NCI-H1092 (cell line): ENCODE measurements at places on chromosomes 13 and 19.

GRCh38 chr19:51258165-51259160, 7.6 kb downstream of the SIGLECL1 start:
- DNase-seq: no peak

DNA sequence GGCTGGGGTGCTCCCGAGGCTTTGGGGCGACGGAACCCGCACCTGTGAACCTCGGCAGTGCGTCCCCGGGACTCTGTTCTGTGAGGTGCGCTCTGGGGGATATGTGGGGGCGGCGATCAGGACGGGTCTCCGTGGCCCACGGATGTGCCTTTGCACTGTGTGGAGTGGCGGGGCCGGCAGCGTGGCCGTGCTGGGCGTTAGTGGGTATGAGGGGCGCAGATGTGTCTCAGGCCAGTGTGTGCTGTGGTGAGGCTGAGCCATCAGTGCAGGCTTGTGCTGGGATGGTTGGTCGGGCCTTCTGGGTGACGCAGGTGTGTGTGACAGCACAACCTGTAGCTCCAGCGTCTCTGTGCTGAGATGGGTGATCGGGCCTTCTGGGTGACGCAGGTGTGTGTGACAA, 16.9 kb downstream of the ZNF331 start:
- DNase-seq: no peak

DNA sequence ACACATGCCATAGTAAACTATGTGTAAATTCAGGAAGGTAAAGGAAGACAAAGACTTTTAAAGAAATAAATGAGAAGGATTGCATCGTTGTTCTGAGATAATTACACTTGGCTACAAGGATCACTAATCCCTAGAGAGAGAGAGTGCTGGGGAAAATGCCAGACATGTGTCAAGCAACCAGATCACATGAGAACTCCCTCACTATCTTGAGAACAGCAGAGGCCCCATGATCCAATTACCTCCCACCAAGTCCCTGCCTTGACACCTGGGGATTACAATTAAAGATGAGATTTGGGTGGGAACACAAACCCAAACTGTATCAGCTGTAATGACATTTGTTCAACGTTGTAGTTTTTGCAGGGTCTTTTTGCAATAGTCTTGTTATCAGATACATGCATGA, 1600.9 kb upstream of the MIR17HG start:
- no peak for DNase-seq

GRCh38 chr13:109695402-109696190, 90.8 kb downstream of the IRS2 start:
- DNase-seq: no peak

DNA sequence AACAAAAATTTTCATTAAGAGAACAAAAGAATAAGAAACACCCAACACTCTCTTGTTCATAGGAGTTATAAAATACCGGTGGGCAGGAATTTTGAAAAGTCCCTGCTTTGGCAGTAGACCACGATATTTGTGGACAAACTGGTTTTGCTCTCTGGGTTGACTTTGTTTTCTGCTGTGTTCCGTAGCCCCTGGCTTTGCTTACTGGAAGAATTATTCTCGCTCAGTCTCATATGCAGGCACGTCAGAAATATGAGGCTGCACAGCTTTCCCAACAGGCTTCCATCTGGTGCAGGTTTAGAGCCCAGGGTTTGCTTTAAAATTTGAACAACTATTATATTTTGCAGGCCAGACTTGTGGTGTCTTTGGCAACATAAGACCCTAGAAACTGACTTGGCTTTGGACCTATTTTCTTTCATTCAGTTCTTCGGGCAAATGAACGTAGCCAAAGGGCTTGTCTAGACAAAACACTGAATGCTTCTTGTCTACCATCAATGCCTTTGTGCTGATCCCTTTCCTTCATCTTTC, 2012.6 kb downstream of the PCDH9 start:
- DNase-seq: no peak

- no peak for DNase-seq
These were observed 6.6 kb upstream of the ZNF428 start for GRCh38 chr19:43625918-43626579.

- DNase-seq: no peak
These were observed 252.5 kb downstream of the OXGR1 start for GRCh38 chr13:96741779-96742178.

- DNase-seq: no peak
These were observed 99.2 kb upstream of the KLF5 start for GRCh38 chr13:72959643-72960042.

- no peak for DNase-seq
These were observed 208.0 kb downstream of the SPRY2 start for GRCh38 chr13:80132741-80133601.

- DNase-seq: no peak
These were observed 268.7 kb downstream of the NHLRC3 start for GRCh38 chr13:39306639-39307589.

DNA sequence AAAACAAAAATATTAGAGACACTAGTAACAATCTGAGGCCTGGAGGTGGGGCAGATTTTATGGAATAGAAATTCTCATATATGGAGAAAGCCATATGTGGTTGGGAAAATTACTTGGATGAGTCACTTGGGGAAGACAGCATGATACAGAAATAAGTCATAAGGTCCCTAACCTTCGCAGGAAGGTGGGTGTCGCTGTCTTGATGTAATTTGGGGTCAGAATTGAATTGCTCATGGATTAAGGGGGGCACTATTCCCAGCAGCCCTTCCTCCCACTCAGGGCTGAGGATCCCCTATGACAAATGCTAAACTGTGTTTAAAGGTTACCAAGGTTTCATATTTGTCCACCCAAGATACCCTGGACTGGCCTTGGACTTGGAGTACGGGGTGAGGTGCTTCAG, 5.0 kb downstream of the RDH8 start:
- no peak for DNase-seq

- DNase-seq: no peak
These were observed 27.1 kb downstream of the ONECUT3 start for GRCh38 chr19:1780272-1780958.

DNA sequence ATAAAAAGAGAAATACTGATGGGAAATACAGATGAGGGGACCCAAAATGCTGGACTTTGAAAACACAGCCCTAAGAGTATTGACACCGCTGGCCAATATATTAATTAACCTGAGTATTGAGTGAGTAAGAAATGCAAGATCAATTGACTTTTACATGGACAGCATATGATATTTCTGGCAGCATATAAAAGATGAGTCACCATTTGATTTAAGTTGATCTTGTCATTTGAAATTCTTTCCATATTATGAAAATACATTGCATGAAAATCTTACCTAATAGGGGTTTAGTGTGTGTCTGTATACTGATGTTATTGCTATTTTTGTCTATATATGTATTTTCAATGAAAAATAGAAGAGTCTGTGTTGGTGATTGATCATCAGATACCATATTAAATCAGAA, 619.6 kb downstream of the KCTD12 start:
- DNase-seq: no peak

GRCh38 chr19:36916991-36917390, 859 bp downstream of the ZNF568 start:
- no peak for DNase-seq

DNA sequence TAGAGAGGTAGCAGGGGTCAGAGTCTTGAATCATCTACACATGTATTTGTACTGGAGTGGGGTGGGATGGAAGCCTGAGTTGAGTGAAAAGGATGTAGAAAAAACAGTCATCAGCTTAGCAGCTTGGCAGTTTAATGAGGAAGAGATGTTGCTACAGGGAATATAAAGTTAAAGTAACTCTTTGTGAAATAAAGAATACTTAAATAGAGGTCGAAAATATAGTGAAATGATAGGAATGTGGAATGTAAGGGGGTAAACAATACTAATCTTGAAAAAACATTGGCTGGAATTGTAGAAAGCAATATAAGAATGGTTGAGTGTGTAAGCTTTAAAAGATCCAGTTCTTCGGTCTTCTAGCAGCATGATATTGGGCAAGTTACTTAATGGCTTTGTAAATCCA, 22.7 kb downstream of the NUP58 start:
- no peak for DNase-seq

- no peak for DNase-seq
These were observed 72.3 kb upstream of the C1QTNF9B start for GRCh38 chr13:23969647-23970046.

GRCh38 chr13:93227280-93227877, 772 bp downstream of the GPC6 start:
- peak; percentile 82 for DNase-seq

DNA sequence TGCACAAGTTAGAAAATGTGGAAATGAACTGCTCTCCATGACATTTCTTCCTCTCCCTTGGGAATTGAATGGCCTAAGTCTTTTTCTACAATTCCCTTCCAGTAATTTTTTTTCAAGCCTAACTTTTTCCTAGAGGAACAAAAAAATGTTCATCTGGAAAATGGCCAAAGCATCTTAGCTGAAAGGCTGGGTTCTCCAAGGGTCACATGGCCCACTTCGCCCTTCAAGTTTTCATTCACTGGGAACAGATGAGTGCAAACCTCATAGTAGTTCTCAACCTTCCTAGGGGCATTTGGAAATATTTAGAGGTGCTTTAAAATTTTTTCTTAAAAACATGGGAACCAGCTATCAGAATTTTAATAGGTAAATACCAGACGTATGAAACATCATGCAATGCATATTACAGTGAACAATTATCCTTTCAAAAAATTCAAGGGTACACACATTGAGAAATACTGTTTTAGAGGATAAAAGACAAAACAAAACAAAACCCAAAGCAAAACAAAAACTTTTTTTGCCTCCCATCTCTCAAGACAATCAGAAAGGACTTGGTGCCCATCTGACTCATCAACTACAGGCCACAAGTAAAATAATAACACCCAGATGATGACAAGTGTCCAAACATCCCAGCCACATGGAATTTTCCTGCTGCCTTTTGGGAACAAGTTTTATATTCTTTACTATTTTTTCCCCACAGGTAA, 208.8 kb downstream of the SLITRK6 start:
- no peak for DNase-seq

GRCh38 chr13:35866801-35867200, 264.4 kb downstream of the DCLK1 start:
- DNase-seq: no peak

DNA sequence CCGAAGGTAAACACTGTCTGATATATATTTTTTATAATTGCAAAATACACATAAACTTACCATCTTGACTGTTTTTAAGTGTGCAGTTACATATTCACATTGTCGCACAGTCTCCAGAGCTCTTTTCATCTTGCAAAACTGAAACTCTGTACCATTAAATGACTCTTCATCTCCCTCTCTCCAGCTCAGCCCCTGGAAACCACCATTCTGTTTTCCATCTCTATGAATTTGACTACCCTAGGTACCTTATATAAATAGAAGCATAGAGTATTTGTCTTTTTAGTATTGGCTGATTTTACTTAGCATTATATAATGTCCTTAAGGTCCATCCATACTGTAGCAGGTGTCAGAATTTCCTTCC, 45.8 kb downstream of the LRCH1 start:
- no peak for DNase-seq

DNA sequence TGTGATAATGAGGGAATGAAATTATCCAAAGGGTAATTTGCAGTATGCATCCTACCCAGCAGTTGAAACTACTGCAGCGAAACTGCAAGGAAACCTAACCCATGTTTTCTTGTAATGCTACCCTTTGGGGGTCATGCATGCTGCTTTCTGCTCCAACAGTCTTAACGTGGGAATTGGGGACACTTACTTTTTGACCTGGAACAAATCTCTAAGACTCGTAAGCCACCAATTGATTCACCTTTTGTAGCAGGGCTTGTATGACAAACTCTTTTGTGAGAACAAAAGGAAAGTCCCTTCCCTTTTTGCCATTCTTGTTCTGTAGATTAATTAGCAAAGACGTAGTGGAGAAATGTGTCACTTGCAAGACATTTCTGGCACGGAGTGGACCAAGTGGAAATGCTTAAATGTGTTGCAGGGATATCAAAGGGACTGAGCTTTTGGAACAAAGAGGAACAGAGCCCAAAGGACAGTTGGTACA, 27.4 kb downstream of the LRCH1 start:
- DNase-seq: no peak

DNA sequence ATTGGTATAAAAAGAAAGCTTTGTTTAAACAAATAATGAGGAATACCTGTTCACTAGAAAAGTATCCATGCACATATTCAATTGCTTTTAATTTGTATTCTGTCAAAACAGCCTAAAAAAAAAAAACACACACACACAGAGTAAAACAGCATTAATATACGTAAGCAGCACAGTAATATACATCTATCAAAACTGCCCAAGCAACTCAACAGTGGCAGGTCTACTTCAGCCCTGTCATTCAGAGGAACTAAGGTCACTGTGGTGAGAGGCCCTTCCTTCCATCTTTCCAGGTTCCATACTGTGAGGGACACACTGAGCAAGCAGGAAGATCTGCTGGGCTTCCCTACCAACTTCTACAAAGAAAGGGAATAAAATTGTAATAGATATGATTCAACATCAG, 3.8 kb downstream of the PROSER1 start:
- no peak for DNase-seq

DNA sequence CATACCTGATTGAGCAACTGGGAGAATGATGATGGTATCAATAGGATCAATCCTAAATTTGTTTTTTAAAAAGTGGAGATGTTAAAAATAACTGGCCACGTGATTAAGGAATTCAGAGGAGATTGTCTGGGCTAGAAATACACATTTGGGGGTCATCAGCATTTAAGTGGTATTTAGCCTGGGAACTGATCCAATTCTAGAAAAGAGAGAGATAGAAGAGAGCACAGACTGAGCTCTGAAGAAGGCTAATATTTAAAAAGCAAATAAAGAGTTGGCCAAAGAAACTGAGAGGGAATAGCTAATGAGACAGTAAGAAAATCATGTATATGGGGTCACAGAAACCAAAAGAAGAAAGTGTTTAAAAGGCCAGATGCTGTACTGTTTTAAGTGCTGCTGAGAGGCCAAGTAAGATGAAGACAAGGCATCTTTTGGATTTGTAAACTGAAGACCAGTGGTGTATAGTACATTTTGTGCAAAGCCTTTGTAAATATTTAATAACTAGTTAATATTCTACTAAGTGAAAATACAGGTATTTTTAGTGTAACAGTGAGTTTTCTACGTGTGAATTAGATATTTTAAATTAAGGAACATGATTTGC, 40.2 kb downstream of the UBL3 start:
- DNase-seq: no peak

DNA sequence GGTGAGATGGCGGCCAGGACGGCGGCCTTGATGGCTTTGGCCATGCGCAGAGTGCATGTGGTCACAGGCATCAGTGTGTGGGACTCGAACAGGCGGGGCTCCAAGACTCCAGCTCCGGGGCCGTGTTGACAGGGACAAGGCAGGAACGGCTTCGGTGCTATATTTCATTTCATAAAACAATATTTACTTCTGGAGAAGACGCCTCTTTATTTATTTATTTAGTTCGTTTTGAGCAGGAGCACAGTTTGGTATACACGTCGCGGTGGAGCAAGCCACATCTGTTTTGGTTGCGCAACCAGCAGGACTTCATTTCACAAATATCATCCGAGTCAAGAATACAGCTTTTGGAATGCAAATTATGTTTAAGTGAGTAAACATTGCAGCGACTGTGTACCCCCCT, 166.7 kb upstream of the TSHZ3 start:
- no peak for DNase-seq
